ENCODE measurements at places on chromosomes 7 and 10.

DNA sequence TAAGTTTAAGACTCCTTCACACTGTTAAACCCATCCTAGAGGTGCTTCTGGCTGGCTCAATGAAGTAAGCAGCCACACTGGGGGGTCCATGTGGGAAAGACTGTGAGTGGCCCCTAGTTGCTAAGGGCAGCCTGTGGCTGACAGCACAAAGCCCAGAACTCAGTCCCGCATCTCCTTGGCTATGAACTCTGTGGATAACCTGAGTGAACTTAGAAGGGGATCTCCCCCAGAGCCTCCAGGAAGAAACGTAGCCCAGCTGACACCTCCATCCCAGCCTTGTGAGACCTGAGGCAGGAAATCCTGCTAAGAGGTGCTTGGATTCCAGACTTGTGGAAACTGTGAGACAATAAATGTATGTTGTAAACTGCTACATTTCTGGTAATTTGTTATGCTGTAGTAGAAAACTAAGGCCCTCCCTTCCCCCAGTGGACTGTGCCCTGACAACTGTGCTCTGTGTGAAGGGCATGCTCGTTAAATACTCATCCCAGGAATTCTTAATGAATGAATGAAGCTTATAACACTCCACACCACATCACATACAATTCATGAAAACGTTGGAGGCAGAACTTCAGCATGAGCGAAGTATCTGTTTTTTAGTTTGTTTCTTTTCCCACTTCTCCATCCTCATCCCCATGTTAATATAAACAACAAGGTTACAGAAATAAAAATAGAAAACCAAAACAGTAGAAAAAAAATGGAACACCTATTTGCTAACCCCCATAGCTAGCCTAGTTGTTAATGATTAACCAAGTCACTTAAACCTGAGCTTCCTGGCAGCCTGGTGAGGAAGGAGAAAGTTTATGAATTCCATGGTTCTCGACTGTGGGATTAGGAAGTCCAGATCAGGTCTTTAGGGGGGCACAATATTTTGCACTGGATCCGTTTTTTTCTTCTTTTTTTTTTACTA is 36.8 kb upstream of the AOAH start:
- no peak for DNase-seq

GRCh38 chr7:30238721-30239441 is 45.5 kb upstream of the ZNRF2 start:
- DNase-seq, result no peak

- no peak for DNase-seq
Observed at GRCh38 chr10:127913368-127913759, 6.5 kb downstream of the PTPRE start.

DNA sequence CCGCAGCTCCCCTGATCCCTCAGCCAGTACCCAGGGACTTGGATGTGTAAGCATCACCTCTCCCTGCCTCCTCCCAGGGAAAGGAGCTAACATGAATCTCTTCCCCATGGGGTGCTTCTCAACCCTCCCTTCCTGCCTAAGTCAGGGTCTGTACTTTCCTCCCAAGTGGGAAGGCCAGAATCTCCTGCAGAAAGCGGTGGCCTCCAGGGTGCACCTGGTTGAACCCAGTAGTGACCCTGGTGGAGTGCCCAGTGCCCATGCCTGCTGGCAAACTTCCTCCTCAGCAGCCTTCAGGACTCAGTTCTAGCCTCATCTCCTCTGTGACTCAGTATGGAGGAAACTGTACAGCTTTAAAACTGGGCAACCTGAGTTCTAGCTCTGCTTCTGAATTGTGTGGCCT is 2.8 kb upstream of the LOXL4 start:
- DNase-seq, result no peak

DNA sequence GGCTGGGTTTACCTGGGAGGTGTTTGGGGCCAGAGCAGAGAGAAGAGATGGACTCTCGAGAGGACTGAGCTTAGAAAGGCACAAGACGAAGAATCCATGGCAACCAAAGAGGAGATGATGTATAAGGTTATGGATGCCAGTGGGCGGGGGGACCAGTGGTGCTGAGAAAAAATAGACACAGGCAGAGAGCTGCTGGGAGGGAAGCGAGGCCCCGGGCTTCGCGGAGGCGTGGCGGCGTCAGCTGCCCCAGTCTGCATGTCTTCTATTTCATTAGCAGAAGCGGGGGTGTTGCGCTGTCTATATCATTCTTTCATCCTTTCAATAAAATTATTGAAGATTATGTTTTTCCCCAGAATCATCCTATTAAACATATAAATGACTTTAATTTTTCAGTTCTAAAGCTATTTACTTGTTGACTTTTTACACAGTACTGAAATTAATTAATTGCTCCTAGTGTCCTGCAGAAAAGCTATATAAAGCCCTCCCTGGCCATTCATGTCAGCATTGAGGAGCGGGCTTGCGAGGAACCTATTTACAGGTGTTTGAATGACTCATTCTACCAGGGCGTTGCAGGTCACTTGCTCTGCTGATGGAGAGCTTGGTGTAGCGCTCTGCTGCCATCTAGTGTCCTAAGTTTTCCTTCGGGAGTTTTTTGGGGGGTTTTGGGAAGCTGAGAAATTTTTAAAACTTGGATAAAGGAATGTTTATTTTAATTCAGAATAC is 42.9 kb upstream of the BHLHA15 start:
- DNase-seq, result no peak

DNA sequence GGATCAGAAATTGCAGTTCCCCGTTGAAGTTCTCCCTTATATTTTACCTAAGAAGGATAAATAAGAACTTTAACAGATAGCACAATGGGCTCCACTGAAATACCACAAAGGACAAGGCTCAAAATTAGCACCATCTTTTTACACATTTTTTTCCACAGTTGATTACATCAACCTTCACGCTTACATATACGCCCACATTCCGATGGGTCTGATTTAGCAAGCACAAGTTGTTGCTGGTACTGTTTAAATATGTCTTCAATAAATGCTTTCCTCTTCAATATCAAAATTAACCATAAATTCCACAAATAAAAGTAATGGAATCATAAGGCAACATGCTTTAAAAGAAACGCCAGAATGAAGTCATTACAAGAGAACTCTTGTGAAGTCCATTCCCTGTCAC is 79.5 kb downstream of the NEBL start:
- no peak for DNase-seq

DNA sequence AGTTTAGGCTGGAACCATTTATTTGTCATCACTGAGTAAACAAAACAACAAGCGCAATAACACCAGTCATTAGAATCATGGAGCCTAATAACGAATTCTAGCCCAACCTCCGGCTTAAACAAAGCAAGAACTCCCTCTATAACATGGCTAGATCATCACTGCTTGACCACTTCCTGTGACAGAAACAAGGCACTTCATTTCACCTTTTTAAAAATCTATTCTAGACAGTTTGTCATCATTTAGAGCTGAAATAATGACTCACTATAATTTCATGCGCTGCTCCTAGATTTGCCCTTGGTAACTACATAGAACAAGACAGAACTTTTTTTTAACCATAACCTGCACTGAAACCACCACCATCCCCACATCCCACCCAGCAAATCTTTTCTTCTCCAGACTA is 81.3 kb downstream of the OSBPL3 start:
- no peak for DNase-seq

DNA sequence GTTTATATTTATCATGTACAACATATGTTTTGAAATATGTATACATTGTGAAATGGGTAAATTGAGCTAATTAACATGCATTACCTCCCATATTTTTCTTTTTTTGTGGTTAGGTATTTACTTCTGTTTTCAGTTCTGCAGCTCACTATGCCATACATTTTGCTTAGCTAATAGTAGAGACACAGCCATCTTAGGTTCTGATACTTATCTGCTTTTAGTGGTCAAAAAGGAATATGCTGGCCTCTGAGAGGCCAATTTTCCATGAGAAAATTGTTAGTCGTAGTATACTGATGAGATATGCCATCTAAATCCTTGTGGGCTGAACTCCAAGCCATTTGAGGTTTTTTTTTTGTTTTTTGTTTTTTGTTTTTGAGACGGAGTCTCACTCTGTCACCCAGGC is 31.0 kb downstream of the SGPL1 start:
- DNase-seq, result no peak

- DNase-seq, result no peak
Observed at GRCh38 chr10:114486938-114487814, 82.9 kb upstream of the AFAP1L2 start.

- no peak for DNase-seq
Observed at GRCh38 chr10:48449501-48450232, 143.2 kb downstream of the MAPK8 start.

DNA sequence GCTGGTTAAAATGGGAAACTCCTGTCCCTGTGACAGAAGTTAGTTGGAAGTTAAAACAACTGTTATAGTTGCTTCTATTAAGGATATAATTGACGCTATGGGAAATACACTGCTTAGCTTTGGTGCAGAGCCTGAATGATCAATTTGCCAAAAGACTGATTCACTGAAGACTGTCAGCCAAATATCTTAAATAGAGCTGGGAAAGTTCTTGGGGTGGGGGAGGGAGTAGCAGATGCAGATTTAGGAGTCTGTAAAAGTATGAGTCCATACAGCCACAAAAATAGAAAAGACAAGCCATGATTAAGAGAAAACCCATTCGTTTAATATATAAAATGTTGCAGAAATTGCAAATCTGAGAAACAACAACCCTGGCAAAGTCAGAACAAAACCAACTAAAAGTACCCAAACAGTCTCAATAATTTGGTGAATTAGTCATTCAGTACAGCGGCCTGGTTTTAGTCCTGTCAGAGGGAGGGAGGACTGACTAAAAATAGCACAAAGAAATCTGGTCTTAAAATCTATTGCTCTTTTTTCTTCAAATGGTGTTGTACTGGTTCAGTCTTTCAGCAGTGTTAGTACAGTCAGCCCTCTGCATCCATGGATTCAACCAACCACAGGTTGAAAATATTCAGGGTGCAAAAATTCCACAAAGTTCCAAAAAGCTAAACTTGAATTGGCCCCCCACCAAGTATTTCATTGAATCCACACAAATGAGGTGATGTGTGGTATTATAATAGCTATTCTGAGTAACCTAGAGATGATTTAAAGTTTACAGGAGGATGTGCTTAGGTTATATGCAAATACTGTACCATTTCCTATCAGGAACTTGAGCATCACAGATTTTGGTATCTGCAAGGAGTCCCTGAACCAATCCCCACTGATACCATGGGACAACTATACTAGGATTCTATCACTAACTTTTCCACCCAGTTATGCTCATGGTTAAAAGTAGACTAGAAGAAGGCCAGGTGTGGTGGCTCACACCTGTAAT is 30.0 kb downstream of the STK17A start:
- no peak for DNase-seq

- DNase-seq, result no peak
Observed at GRCh38 chr7:145543242-145543641, 573.4 kb upstream of the CNTNAP2 start.

DNA sequence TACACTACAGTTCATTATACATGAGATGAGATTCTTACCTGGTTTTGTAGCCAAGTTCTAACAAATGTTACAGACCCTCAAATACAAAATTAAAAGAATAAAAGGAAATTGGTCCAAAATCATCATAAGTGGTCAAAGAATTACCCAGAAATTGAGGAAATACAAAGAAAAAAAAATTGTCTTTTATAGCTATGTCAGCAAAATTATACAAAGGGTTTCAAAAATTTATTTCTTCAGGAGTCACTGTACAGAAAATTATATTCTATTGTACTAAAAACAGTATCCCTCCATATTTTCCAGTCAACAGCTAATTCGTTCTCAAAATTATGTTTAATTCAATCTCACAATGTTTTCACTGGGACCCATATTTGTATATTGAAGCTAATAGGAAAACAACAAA is 14.3 kb downstream of the PPP1R3A start:
- DNase-seq, result no peak

GRCh38 chr10:62699148-62699547 is 105.4 kb upstream of the ADO start:
- no peak for DNase-seq

GRCh38 chr10:14024329-14025202 is 306.2 kb downstream of the FRMD4A start:
- DNase-seq, result no peak

- no peak for DNase-seq
Observed at GRCh38 chr10:132036153-132036886, 29.4 kb upstream of the JAKMIP3 start.

DNA sequence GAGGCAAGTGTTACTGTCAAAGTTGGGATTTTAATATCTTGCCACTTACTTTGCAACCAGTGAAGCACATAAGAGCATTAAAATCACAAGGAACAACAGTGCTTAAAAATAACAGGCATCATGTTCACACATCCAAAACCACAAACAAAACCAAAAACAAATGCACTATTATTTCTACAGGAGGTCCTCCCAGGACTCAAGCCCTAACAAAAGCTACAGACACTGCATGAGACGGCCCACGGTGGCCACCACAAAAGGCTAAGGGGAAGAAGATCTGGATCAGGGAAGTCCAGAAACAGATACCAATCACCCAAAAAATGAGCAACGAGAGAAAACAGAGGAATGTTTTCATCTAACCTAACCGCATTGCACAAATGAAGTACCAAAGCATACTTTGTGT is 158.4 kb downstream of the ZMYND11 start:
- no peak for DNase-seq

DNA sequence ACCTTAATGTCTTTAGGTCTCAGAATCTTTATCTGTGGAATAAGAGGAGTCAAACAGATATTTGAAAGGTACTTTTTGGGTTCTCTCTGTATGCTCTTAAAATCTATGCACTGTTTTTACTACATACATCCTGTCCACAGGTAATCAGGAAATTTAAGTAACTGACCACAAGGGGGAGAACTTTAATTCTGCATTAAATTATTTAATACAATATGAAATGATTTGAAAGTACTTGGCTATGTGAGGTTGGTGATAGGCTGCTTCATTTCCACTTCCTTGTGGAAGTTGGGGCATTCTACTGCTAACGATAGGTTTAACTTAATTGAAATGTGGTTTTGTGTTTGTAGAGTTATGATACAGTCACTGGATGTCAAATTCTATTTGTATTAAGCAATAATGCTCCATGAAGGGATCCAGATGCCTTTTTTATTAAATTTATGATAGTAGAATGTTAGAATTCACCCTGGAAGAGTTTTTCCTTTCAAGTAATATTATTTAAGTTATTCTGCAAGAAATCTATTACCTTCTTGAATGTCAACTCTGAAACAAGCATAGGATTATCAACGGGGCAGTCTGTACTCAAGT is 6.0 kb downstream of the TEX47 start:
- DNase-seq, result no peak

GRCh38 chr7:77944183-77945182 is 145.9 kb downstream of the PHTF2 start:
- no peak for DNase-seq

GRCh38 chr7:50121286-50121685 is 28.2 kb upstream of the ZPBP start:
- DNase-seq, result no peak

- no peak for DNase-seq
Observed at GRCh38 chr10:31697271-31698180, 231.1 kb downstream of the ARHGAP12 start.

DNA sequence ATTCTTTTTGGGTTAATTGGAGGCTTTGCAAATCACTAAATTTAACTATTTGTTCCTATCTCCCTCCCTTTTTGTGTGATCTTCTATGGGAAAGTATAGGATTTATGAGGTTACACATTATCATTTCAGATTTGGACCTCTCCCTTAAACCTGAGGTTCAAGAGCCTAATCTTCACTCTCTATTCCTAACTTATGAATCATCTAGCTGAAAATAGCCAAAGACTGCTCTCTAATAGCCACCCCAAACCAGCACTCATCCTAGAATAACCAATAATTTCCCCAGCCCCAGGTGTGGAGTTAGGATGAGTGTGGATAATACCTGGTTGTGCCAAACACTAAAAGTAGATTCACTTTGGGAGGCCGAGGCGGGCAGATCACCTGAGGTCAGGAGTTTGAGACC is 499.2 kb downstream of the GFRA1 start:
- no peak for DNase-seq

GRCh38 chr10:71717056-71717455 is 2.5 kb downstream of the C10orf105 start:
- no peak for DNase-seq

GRCh38 chr7:42236976-42237810 is at the start of gene GLI3:
Gene GLI3 (minus strand): TSS chr7:42237209. CDS start chr7:42223253, 13,956 bp downstream.
- DNase-seq, result no peak

Data from cortex of kidney (tissue), 1 donor.